ENCODE measurements at places on chromosomes 6 and 20. TPM values are rescaled to one million over a fixed set of nuclear protein-coding genes. Genes with fewer than 3 reads are reported as not detected.
A peak's percentile ranks its signal among the peaks of the same experiment; 100 is the strongest.

CDKAL1 gene
- 41.7 TPM for total RNA-seq

GRCh38 chr6:168171673-168172353 lies 92.8 kb upstream of the FRMD1 start:
- no peak for DNase-seq

MTFR2 gene
- total RNA-seq, result 2.6 TPM

DNA sequence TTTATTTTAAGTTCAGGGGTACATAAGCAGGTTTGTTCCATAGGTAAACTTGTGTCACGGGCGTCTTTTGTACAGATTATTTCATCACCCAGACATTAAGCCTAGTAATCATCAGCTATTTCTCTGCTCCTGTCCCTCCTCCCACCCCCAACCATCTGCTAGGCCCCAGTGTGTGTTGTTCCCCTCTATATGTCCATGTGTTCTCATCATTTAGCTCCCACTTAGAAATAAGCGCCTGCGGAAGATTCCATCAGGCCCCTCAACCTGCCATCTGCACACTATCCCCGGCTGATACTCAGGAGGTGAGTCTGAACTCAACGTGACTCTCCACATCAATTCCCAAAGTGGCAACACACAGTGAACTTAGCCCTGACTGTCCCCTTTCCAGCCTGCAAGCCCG lies 228.0 kb upstream of the SYNDIG1 start:
- DNase-seq, result no peak

PRDM13 gene
- not detected for total RNA-seq

PLTP gene
- 10.4 TPM for total RNA-seq

GRCh38 chr6:100167585-100167984 lies 173.6 kb upstream of the MCHR2 start:
- no peak for DNase-seq

- no peak for DNase-seq
Observed at GRCh38 chr6:34240329-34241248, 3.9 kb downstream of the HMGA1 start.

DNA sequence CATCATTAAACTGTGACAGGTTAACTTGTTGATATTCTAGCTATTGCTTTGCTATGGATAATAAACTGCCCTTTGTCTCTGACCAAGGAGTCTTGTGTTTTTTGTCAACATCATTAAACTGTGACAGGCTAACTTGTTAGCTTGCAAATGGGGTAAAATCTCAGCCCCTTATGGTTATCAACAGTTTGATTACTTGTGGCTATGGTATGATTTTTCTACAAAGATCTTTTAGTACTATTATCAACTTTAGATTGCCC lies 35.9 kb downstream of the SLC2A12 start:
- no peak for DNase-seq

DNA sequence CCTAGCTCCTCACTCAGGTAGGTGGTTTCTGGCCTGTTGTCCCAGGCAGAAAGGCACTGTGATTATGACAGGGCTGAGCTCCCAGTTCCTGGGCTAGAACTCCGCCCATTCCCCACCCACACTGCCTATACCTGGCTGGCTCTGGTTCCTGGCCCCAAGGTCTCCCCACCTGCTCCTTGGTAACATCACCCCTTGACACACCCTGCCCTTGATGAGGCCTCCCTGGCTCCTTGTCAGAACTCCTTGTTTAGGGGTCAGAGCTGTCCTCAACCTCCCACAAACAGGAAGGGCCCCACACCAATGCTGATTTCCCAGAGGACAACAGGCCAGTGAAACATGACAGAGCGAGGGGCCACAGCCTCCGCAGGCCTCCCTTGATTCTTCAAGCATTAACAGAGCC lies 15.5 kb upstream of the MYMX start:
- no peak for DNase-seq

STMND1 gene
- not detected for total RNA-seq

- no peak for DNase-seq
Observed at GRCh38 chr20:13736436-13737191, 48.1 kb downstream of the ESF1 start.

- peak; percentile 82 for DNase-seq
Observed at GRCh38 chr6:139981768-139982181, 607.3 kb upstream of the CITED2 start.

VARS2 gene
- 47.5 TPM for total RNA-seq

- DNase-seq, result no peak
Observed at GRCh38 chr20:15847196-15847784, 726.0 kb downstream of the KIF16B start.

- DNase-seq, result no peak
Observed at GRCh38 chr6:122996794-122997505, 915 bp downstream of the CLVS2 start.

GRCh38 chr20:20814685-20815084 lies 102.2 kb upstream of the RALGAPA2 start:
- peak; percentile 60 for DNase-seq

GRCh38 chr6:43302126-43302525 lies 4.1 kb downstream of the SLC22A7 start:
- no peak for DNase-seq

DNA sequence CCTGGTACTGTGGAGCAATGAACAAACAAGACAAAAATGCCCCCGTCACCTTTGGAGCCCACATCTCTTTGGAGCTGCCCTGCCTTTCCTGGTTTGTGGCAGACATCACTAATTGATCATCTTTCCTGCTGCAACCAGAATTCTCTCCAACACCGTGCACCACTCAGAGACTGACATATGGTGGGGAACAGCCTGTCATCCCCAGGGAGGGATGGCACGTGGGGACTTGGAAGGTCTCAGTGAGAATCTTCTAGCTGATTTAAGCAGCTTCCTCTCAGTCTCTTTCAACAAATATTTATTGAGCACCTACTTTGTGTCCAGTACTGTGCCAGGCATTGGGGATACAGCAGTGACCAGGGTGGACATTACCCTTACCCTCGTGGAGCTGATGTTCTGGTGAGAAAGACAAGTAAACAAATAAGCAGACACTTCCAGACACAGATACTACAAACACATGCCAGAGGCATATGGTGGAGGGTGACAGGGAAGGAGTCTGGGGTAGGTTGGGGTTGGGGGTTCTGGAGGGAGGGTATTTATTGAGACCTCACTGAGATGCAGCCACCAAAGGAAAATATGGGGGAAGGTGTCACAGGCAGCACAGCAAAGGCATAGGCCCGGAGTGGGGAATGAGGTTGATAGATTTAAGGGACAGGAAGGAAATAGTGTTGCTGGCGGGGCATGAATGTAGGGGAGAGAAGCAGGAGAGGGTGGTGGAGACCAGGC lies 82.3 kb downstream of the CEBPB start:
- DNase-seq, result no peak

- no peak for DNase-seq
Observed at GRCh38 chr20:11604339-11604738, 313.4 kb upstream of the BTBD3 start.

DNA sequence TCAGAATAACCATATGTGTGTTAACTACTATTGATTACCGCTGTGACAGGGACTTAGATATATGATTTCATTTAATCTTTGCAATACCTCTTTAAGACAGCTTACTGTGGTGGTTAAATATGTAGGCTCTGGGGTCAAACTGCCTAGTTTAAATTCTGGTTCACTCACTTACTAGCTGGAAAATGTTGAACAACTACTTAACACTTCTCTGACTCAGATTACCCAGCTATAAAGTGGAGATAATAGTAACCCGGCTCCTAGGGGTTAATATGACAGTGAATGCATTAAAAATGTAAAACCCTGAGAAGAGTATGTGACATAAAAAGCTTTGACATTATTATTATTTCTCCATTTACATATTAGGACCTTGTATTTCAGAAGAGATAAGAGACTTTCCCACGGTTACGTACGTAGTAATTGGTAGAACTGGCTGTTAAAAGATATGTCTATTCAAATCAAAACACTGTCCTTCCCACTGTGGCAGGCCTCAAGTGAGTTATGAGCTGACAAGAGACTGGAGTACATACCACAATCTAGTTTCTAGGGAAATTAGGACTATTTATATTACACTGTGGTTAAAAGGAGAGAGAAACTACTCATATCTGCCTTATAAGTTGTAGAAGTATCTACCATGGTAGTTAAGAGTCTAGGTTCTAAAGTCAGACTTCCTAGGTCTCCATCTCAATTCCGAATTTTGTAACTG lies 4.4 kb upstream of the PLCB1 start:
- no peak for DNase-seq

FOXP4 gene
- 8.0 TPM for total RNA-seq

CCM2L gene
- total RNA-seq, result 0.35 TPM

ENPP5 gene
- total RNA-seq, result 9.3 TPM

GRCh38 chr6:77764364-77764763 lies 111.5 kb downstream of the MEI4 start:
- no peak for DNase-seq

GRCh38 chr20:59903621-59904020 lies 29.8 kb downstream of the SYCP2 start:
- DNase-seq, result no peak

- peak; percentile 87 for DNase-seq
Observed at GRCh38 chr6:7978736-7979135, 68.1 kb upstream of the TXNDC5 start.

GRCh38 chr20:3894796-3895195 lies 5.6 kb downstream of the PANK2 start:
- DNase-seq, result no peak

DNA sequence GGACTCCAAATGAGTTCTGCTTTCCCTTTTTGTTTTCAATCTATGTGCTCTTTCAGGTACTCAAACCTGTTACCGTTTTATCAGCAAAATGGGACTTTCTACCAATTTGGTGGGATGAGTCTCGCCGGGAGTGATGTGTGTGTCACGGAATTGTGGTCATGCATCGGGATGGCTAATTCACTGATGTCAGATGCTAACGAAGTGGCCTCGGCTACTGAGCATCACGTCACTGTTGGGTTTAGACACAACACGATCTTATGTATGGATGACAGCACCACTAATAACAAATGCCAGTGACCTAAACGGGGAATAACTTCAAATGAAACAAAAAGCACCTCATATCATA lies 1.6 kb upstream of the PCK1 start:
- DNase-seq, result no peak
